ENCODE measurements at places on chromosomes 3 and 15. TPM values are rescaled to one million over a fixed set of nuclear protein-coding genes. Genes with fewer than 3 reads are reported as not detected.

Gene PEX5L
- total RNA-seq, result not detected

DNA sequence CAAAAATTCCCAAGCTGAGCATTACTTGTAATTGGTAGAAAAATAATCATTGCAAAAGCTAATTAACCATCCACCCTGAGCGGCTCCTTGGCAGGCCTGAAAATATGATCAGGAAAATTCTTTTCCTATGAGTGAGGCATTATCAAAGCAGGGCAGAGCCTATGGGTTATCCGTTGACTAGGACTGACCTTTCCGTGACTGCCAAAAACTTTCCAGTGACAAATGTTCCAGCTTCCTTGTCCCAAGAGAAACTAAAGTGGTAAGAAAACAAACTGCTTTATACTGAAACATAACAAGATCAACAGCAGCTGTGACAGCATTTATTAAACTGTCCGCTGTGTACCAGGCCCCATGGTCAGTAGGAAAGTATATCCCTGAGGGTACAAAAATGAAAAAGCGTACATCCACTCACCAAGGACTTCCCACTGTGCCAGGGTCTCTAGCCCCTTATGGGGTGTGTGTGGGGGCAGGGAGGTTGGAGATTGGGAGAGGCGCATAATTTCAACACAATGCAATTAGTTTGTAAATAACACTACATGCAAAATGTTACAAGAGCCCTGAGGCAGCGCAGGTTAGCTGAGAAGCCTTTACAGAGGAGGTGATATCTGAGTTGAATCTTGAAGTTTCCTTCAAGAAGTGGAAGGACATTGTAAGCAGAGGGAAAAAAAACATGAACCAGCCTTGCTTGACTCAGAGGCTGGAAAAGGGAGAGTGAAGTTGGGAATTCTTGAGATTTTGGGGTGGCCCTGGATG lies 8.5 kb downstream of the LIPC start:
- no peak for DNase-seq
- H3K4me3 ChIP-seq, result no peak overlapping the region
- H3K27ac ChIP-seq, result no peak overlapping the region

DNA sequence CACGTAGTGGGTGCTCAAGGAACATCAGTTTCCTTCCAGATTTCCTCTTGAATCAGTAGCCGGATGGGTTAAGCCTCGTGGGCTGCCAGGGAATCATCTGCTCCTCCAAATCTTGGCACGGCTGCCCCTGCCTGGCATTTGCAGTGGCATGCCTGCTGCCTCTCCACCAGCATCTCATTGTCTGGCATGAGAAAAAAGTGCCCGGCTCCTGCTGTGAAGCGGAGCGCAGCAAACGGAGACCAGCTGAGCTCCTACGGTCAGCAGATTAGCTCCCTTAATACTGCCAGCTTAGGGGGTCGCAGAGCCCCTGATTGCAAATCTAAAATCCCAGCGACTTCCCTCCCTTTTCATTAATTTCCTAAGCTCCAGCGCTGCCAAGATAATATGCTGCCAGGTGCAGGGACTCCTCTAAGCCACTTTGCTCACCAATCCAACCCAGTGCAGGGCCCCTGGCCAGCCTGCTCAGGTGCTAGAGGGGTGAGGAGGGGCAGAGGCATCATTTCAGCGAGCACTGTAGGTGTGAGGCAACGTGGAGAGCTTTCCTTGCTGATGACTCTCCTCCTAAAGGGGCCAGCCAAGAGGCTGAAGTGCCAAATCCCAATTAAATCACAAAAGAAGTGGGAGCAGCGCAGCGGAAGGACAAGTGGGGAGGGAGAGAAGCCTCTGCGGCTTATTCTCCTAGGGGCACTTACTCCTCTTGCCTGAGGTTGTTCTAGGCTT lies 49.6 kb upstream of the ST8SIA2 start:
- H3K27me3 ChIP-seq, result peaks cover 15% of the 10 kb centered on the region
- H3K4me1 ChIP-seq, result peaks cover 4% of the 10 kb centered on the region
- H3K36me3 ChIP-seq, result no peaks in the 10 kb centered on the region

Gene PPP2R3A
- total RNA-seq, result 1.3 TPM

Gene NR1I2
- not detected for total RNA-seq

Gene QTRT2
- 62.4 TPM for total RNA-seq

DNA sequence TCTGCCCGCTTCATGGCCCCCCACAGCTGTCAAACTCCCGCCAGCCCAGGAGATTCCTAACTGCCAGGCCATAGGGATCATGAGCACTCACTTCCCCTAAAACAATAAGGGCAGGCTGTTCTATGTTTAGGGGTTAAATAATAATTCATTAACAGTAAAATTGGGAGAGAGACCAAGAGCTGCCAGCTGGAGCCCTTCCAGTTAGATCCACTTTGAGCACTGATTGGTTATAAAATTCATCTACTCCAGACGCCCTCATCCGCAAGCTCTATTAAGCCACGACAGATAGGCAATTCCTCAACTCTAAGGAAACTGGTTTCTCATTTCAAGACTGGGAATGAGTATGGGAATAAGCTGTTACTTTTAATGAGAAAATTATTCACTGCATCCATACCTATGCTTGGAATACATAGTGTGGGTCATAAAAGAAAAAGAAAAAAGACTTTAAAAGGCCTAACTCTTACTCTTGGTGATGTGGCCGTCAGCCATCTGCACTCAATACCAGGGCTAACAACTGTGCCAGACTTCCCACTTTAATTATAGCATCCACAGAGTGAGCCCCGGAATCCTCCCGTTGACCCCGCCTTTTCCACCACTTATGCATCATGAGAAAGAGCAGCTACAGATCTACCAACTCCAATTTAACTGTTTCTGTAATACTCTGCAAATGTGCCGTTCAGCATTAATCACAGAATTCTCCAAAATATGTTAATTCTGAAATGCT lies 44.5 kb downstream of the IL17RD start:
- H3K36me3 ChIP-seq, result no peaks in the 10 kb centered on the region
- no peaks in the 10 kb centered on the region for H3K4me1 ChIP-seq
- DNase-seq, result no peak
- H3K27me3 ChIP-seq, result no peaks in the 10 kb centered on the region

GRCh38 chr3:128007033-128007424 lies 45.2 kb upstream of the SEC61A1 start:
- no peak overlapping the region for H3K27ac ChIP-seq
- no peak for DNase-seq
- H3K4me1 ChIP-seq, result no peaks in the 10 kb centered on the region
- H3K4me3 ChIP-seq, result no peak overlapping the region
- H3K36me3 ChIP-seq, result no peaks in the 10 kb centered on the region
- no peaks in the 10 kb centered on the region for H3K27me3 ChIP-seq

Gene RASL12
- 0.69 TPM for total RNA-seq

Gene CLDN18
- not detected for total RNA-seq

DNA sequence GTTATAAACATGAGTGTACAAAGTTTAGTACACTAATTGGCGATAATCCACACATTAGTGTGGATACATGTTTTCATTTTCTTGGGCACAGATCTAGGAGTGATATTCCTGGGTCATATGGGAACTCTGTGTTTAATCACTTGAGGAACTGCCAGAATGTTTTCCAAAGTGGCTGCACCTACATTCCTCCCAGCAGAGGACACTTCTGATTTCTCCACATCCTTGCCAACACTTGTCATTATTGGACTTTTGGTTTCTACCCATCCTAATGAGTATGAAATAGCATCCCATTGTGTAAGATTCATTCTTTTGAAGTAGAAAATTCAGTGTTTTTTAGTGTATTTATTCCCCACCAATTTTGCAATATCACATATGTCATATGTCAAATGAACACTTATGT lies 53.6 kb downstream of the CFAP92 start:
- no peaks in the 10 kb centered on the region for H3K4me1 ChIP-seq
- no peak overlapping the region for H3K4me3 ChIP-seq
- H3K27me3 ChIP-seq, result no peaks in the 10 kb centered on the region
- H3K27ac ChIP-seq, result no peak overlapping the region
- DNase-seq, result no peak
- H3K36me3 ChIP-seq, result no peaks in the 10 kb centered on the region

Gene FBN1
- total RNA-seq, result 25.4 TPM

DNA sequence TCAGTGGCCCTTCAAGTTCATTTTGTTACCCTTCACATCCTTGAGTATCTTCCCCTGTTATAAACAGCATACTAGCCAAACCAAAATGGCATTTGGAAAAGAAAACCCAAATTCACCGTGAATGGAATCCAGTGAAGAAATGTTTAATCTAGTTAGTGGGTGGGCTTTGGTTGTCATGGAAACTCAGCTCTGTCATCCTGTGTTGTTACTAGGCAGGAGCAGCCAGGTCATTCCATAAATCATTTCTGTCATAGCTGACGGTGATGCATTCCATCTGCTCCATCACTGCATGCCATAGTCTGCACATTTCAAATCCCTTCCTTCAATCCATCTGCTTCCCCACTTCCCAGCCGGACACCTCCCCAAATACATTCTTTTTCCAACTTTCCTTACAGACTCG lies 140.4 kb upstream of the CGNL1 start:
- peak overlapping the region; percentile 11 for H3K4me3 ChIP-seq
- peak; percentile 86 for DNase-seq
- H3K27ac ChIP-seq, result peak overlapping the region; percentile 55

DNA sequence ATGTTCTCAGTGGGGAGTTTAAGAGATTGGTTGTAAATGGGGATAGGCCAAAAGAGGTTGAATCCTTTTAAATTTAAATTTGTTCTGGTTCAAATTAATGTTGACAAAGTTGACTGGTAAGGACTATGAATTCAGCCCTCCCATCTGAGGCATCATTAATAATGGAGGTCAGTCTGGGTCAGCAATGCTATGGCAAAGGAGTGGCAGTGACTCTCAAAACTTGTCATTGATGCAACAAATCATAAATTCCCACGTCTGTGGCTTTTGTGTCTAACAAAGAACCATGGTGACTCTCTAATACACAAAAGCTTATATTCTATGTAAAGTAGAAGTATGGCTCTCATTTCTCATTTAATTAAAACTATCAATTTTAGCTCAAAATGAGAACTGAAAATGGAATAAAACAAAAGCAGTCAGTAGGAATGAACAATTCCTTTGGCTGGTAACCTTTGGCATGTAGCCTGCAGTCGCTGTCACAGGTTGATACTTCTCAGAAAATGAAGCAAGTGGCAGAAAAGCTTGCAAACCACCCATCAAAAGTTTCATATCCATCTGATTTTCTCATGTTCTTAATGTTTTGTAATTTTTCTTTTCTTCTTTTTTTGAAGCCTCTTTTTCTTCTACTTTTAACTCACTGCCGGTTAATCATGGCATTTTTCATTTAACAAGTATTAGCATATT lies 12.2 kb upstream of the ZBED2 start:
- H3K27ac ChIP-seq, result no peak overlapping the region
- no peaks in the 10 kb centered on the region for H3K36me3 ChIP-seq
- no peak for DNase-seq
- H3K27me3 ChIP-seq, result no peaks in the 10 kb centered on the region
- no peaks in the 10 kb centered on the region for H3K4me1 ChIP-seq

Gene CIDEC
- not detected for total RNA-seq

Gene CYP19A1
- total RNA-seq, result 0.42 TPM

GRCh38 chr3:183644244-183644643 lies 8.8 kb downstream of the KLHL24 start:
- no peaks in the 10 kb centered on the region for H3K36me3 ChIP-seq
- DNase-seq, result no peak
- no peak overlapping the region for H3K4me3 ChIP-seq
- H3K27me3 ChIP-seq, result no peaks in the 10 kb centered on the region

- peak; percentile 61 for DNase-seq
- peak overlapping the region; percentile 86 for H3K4me3 ChIP-seq
- H3K27ac ChIP-seq, result peak overlapping the region; percentile 92
- H3K27me3 ChIP-seq, result no peaks in the 10 kb centered on the region
- peaks cover 48% of the 10 kb centered on the region for H3K4me1 ChIP-seq
- no peaks in the 10 kb centered on the region for H3K36me3 ChIP-seq
Observed at GRCh38 chr15:84982301-84982920, 755 bp downstream of the PDE8A start.

Gene GOLGA6L7
- total RNA-seq, result not detected

GRCh38 chr3:52507359-52507758 lies 12.2 kb downstream of the STAB1 start:
- no peak overlapping the region for H3K4me3 ChIP-seq
- H3K27ac ChIP-seq, result no peak overlapping the region
- H3K4me1 ChIP-seq, result no peaks in the 10 kb centered on the region

Gene B3GALNT1
- 3.0 TPM for total RNA-seq

Gene HTR3E
- total RNA-seq, result not detected

Gene TMEM212
- total RNA-seq, result not detected

Gene TM6SF1
- total RNA-seq, result 1.8 TPM

Gene DNASE1L3
- not detected for total RNA-seq

- H3K4me3 ChIP-seq, result no peak overlapping the region
- H3K27me3 ChIP-seq, result no peaks in the 10 kb centered on the region
- H3K36me3 ChIP-seq, result no peaks in the 10 kb centered on the region
- no peak for DNase-seq
- H3K27ac ChIP-seq, result no peak overlapping the region
- H3K4me1 ChIP-seq, result peaks cover 6% of the 10 kb centered on the region
Observed at GRCh38 chr3:177561769-177562392, 364.6 kb upstream of the TBL1XR1 start.

- H3K4me1 ChIP-seq, result no peaks in the 10 kb centered on the region
- no peak overlapping the region for H3K4me3 ChIP-seq
- no peaks in the 10 kb centered on the region for H3K27me3 ChIP-seq
- H3K27ac ChIP-seq, result no peak overlapping the region
Observed at GRCh38 chr3:45098310-45098709, 47.9 kb downstream of the CDCP1 start.

Gene SYNPR
- total RNA-seq, result 17.6 TPM

DNA sequence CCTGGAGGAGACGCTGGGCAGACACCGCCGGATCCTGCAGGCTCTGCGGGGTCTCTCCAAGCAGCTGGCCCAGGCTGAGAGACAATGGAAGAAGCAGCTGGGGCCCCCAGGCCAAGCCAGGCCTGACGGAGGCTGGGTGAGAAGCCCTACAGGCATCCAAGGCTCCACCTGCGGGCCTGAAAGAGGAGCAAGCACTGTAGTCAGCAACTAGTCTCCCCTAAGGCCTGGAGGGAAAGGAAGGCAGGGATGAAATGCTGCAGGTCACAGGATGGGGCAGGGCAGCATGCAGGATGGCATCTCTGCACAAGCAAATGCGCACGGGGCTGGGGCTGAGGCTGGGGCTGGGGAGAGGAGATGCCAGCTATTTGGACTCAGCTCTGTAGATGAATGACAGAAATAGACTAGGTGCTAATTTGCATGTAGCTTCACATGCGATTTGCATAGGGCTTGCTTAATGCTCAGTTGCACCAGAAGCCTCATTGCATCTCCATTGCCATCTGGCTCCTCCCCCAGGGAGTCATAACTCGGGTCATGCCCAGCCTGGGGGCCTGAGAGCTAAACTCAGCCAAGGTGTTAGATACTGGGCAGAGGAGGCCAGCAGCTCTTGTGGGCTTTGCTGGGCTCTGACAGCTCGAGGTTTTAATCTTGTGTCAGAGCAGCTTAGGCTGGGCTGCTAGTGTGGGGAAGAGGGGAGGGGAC lies 5.2 kb upstream of the CPLX3 start:
- H3K4me1 ChIP-seq, result no peaks in the 10 kb centered on the region
- no peaks in the 10 kb centered on the region for H3K36me3 ChIP-seq
- no peak overlapping the region for H3K4me3 ChIP-seq
- no peak overlapping the region for H3K27ac ChIP-seq
- H3K27me3 ChIP-seq, result no peaks in the 10 kb centered on the region

Gene SLC35G2
- 25.0 TPM for total RNA-seq

Data from A673 (cell line).